NCI-H1694 (cell line): ENCODE measurements at places on chromosomes 4 and X.

GRCh38 chr4:95572304-95572991, 23.7 kb upstream of the UNC5C start:
- DNase-seq, result no peak

GRCh38 chr4:84235126-84235944, 263.8 kb downstream of the NKX6-1 start:
- DNase-seq, result no peak

- no peak for DNase-seq
Measured at GRCh38 chr4:39525822-39526690, 1.2 kb downstream of the UGDH start.

- DNase-seq, result no peak
Measured at GRCh38 chr4:2008671-2008920, 178 bp downstream of the NELFA start.

DNA sequence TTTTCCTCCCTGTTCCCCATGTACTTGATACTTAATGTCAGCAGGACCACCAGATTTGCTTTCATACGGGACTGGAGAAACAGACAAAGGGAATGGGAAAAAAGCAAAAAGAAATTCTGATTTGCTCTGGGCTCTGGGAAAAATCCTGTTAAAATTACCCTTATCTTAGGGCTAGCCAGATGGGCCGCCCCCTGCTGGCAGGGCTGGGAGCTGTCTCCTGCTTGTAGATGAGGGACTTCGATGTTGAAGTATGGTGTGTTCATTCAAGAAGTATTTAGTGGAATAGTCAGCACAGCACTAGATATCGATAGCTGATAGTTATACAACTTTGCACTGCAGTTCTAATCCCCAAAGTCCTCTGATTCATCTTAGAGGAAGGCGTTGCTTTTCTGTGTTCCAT, 45.8 kb downstream of the BCORL1 start:
- no peak for DNase-seq

GRCh38 chr4:101292214-101292613, 55.1 kb downstream of the PPP3CA start:
- no peak for DNase-seq

GRCh38 chr4:153794006-153794405, 5.1 kb upstream of the SFRP2 start:
- no peak for DNase-seq

- DNase-seq, result no peak
Measured at GRCh38 chr4:48347282-48347921, 6.1 kb downstream of the SLAIN2 start.

DNA sequence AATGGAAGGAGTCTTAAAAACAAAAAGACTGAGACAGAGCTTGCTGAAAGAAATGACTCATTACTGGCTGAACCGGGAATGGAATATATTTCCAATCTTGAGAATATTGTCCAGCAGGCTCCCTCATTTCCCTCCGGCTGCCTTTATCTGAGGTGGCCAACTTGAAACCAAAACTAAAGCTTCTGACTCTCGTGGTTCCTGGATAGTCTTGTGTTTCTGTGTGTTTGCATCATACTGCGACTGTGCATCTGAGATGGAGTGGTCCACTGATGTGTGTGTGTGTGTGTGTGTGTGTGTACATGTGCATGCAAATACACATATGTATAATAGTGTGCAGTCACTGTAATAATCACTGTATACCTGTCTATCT, 145.6 kb upstream of the SCML1 start:
- no peak for DNase-seq

GRCh38 chr4:15402974-15403373, 24.9 kb upstream of the C1QTNF7 start:
- no peak for DNase-seq

- DNase-seq, result no peak
Measured at GRCh38 chr4:164765833-164766232, 11.9 kb downstream of the SMIM31 start.

DNA sequence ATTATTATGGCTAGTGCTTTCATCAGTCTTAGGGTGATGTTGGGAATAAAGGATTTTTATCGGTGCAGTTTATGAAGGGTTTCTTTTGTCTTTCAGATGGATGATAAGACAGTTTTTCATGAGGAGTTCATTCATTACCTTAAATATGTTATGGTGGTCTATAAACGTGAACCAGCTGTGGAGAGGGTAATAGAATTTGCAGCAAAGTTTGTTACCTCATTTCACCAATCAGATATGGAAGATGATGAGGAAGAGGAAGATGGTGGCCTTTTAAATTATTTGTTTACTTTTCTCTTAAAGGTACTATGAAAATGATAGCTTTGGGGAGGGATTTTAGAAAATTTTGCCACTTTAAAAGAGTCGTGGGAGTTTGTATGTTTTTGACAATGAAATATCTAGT, 1.3 kb downstream of the NCAPG start:
- DNase-seq, result no peak

DNA sequence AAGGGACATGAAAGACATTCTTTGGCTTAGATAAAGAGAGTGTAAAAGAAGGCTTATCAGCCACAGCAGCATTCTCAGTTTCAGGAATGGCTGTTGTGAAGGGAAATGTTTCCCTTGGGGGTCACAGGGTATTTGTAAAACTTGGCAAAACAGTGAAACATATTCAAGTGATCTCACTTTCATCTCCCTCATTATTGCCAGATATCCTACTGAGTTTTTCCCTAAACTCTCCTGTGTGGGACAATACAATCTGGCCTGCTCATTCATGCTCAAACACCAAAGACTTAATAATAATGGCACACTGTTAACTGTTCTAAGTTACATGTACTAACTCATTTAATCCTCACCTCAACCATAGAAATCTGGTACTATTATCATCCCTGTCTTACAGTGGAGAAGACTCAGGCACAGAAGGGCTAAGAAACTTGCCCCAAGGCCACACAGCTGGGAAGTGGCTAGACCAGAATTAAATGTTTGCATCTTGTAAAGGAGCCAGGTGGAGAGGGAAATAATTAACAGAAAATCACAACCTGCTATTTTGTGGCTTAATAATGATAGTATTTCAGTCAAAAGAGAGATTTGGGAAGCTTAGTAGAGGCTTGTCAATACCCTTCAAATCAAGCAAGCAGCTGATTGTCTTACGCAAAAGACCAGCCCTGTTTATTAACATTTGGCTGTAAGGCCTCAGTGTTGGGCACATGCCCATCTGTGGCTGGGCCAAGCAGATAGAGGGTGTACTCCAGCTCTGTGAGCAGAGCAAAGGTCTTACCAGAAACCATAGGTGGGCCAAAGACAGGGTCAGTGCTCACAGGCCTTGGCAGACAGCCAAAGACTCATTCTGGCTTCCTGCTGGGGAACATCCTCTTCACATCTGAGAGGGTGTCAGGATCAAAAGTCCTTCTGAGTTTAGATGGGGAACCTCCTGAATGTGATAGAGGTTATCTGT, 17.3 kb downstream of the SMPX start:
- DNase-seq, result no peak

DNA sequence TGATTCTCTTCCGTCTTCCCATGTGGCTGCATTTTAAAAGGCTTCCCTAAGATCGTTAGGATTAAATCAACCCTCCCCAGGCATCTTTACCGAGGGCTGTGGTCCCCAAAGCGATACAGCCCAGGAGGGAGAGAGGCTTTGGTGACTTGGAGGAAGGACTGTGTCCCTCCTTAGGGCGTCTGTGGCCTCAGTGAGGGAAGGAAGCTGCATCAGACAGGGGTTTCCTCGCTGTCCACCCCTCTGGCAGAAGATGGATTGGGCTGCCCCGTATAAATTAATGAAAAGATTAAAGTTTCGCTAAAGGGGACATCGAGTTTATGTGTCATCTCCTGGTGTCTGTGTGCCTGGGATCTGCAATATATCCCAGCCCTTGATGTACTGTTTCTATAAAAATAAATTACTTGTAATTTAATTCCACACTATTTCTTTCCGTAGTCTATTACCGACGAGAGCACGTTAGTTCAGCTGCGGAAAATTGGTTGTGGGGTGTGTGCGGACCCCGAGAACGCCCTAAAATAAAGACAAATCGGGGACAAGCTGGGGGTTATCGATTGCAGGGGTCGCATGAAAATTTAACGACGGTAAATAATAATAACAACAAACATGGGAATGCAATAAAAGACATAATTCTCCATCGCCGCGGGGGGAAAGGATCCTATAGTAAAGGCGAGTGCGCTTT, 6.5 kb downstream of the SHOX start:
- DNase-seq, result no peak

DNA sequence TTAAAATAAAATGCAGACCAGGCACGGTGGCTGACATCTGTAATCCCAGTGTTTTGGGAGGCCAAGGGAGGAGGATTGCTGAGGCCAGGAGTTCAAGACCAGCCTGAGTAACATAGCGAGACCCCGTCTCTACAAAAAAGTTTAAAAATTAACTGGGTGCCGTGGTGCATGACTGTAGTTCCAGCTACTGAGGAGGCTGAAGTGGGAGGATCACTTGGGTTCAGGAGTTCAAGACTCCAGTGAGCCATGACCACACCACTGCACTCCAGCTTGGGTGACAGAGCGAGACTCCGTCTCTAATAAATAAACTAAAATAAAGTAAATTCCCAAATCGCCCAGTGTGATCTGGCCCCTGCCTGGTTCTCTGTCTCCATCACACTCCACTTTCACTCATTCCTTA, 43.7 kb downstream of the TENM3 start:
- DNase-seq, result no peak

- no peak for DNase-seq
Measured at GRCh38 chr4:53767482-53767881, 176.2 kb upstream of the LNX1 start.

DNA sequence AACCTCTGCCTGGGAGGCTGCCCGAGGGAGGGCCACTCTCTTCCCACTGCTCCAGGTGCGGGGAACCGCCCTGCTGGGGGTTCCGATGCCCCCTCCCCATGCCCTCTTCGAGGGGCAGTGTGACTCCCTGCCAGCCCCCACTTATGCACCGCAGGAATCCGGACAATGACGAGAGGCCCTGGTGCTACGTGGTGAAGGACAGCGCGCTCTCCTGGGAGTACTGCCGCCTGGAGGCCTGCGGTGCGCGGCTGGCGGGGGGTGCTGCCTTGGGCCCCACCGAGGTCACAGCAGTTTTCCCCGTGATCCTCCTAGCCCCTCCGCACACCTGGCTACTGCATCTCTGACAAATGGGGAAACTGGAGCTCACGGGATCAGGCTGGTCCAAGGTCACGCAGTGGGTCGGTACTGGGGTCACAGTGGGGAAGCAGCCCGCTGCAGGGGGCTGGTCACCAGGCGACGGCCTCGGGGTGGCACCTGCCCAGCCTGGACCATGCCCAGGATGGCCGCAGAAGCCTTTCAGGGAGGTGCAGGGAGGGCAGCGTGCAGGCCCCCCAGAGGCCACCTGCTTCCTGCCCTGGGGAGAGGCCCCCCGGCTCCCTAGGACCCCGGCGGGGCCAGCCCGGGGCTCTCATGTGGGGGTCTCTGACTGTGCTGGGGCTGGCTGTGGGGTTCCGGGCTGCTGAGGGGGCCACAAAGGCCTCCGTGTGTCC, 3.5 kb downstream of the HGFAC start:
- DNase-seq, result no peak

GRCh38 chr4:184364100-184364921, 110.0 kb downstream of the IRF2 start:
- no peak for DNase-seq

- no peak for DNase-seq
Measured at GRCh38 chr4:80138551-80139538, 58.5 kb upstream of the PRDM8 start.
